ENCODE measurements at places on chromosomes 1 and 21. TPM values are rescaled to one million over a fixed set of nuclear protein-coding genes. Genes with fewer than 3 reads are reported as not detected.

RSBN1 gene
- 10.1 TPM for total RNA-seq

IGSF3 gene
- total RNA-seq = 15.8 TPM

KIF17 gene
- total RNA-seq = 6.0 TPM

KRTAP19-1 gene
- total RNA-seq = not detected

PLA2G2D gene
- not detected for total RNA-seq
